ENCODE measurements at places on chromosomes 2 and 18.

DNA sequence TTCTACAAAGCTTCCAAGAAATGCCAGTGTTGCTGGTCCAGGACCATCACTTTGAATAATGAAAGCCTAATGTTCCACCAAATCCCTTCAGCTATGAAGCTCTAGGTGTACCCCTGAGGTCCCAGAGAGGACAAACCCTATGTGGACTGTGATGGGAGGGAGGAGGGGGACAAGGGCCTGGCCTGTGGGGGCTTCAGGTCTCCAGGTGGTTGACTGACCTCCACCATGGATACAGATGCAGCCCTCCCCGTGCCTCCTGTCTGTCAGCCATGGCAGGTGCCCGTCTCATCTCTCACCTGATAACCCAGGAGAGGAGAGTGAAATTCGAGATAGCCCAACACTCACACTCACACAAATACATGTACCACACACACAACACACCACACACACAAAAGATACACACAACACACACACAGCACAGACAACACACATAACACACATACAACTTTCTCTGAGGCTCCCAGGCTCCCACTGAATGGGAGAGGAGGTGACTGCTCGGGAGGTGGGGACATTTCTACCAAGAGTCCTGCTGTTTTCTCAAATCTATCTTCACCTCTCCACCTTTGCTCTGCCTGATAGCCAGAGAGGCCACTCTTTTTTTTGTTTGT is 12.8 kb upstream of the RHOB start:
- no peak for DNase-seq
- H3K27me3 ChIP-seq, result no peaks in the 10 kb centered on the region
- H3K4me1 ChIP-seq, result no peaks in the 10 kb centered on the region
- no peak overlapping the region for H3K4me3 ChIP-seq

GRCh38 chr2:17858064-17858463 is 20.4 kb upstream of the KCNS3 start:
- no peaks in the 10 kb centered on the region for H3K4me1 ChIP-seq
- peaks cover 2% of the 10 kb centered on the region for H3K27me3 ChIP-seq
- DNase-seq, result no peak
- H3K4me3 ChIP-seq, result no peak overlapping the region

DNA sequence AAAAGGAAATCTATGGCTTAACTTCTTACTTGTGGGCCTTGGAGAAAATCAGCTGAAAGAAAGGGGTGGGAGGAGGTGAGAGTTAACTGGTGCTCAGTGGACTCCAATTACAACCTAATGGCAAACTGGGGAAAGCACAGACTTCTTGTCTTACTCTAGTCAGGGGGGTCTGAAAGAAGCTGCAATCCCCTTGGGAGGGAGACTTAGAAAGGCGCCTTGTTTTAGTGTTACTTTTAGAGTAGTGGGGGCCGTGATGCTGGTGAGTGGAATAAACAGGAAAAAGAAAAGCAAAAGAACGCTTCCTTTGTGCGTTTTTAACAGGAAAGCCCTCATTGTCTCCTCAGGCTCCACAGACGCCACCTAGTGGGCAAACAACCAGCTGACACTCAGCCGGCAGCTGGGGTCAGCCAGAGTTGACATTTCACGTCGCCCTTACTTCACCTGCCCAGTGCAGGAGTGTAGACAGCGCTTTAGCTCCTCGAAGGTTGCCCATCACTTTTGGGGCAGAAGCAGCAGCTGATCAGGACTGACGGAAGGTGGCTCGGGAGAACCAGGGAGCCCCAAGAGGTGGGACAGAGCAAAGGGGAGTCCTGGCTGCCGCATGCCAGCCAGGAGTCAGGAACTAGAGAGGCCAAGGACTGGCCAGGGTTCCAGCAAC is 55.9 kb upstream of the GORASP2 start:
- DNase-seq, result peak; percentile 52
- no peaks in the 10 kb centered on the region for H3K36me3 ChIP-seq
- H3K4me3 ChIP-seq, result peak overlapping the region; percentile 31
- H3K27me3 ChIP-seq, result no peaks in the 10 kb centered on the region

DNA sequence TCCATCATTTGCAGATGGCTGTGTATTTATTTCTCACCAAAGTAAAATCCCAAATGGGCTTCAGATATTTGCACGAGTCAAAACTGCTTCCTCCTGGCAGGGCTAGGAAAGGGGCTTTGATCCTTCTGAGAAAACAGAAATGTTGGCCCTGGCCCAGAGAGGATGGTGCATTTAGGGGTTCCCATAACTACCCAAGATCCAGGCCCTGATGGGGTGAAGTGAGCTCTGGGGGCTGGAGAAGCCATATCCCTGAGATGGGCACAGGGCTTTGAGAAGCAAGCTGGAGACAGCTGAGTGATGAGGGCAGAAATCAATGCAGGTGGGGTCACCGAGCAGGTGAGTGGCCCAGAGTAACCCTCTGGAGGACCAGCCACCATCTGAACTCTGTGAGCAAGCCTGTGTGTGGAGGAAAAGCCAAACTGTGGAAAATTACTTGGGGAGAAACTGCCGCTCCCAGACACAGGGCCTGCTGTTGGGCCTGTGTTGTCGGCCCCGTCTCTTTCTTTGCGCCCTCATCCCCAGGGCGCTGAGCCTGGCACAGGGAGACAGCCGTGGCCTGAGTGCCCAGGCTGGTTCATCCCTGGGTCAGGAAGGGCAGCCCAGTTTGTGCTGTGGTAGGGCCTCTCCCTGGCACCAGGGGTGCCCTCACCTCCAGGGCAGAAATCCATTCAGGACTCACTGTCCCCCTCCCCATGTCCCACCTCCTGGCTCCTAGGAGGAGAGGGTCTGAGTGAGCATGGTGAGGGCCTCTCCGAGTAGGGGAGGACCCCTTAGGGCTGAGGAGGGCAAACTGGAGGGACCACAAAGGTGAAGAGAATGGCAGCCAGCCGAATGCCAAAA is 167.8 kb upstream of the HAAO start:
- peak overlapping the region; percentile 87 for H3K27ac ChIP-seq
- no peak overlapping the region for H3K4me3 ChIP-seq
- H3K36me3 ChIP-seq, result no peaks in the 10 kb centered on the region
- peaks cover 80% of the 10 kb centered on the region for H3K4me1 ChIP-seq

GRCh38 chr2:12587729-12588522 is 128.8 kb upstream of the TRIB2 start:
- no peaks in the 10 kb centered on the region for H3K4me1 ChIP-seq
- no peaks in the 10 kb centered on the region for H3K27me3 ChIP-seq
- no peaks in the 10 kb centered on the region for H3K36me3 ChIP-seq
- DNase-seq, result no peak
- no peak overlapping the region for H3K27ac ChIP-seq
- no peak overlapping the region for H3K4me3 ChIP-seq

DNA sequence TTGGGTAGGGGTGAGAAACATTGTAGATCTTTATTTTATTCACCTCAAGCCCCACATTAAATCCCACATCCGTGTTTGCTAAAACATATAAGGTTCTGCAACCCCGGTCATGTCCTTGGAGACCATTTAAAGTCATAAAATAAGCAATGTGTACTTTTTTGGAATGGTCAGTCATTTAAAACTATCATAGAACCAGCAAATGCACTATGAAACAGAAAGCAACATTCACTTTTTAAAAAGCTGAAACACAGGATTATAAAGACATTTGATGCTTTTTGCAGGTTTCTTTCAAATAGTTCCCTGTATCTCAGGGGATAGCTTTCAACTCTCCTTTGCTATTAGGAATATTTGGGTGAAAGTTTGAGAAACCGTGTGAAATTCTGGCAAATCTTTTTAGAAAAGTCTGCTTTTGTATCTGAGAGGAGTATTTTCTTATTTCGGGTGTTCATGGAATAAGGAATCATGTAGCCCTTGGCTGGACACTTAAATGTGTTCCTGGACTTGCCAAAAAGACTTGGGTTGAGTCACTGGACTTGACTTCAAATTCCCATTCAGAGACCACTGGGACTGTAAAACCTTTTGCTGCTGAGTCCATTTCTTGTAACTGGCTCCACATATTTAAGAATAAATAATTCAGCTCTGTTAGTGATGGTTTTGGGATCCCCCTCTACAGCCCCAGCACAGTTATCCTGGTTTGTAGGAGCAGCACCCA is 5.9 kb upstream of the CETN1 start:
- H3K4me1 ChIP-seq, result peaks cover 4% of the 10 kb centered on the region
- no peaks in the 10 kb centered on the region for H3K36me3 ChIP-seq
- H3K4me3 ChIP-seq, result no peak overlapping the region
- H3K27ac ChIP-seq, result no peak overlapping the region
- peak; percentile 23 for DNase-seq

- H3K4me3 ChIP-seq, result peak overlapping the region; percentile 69
- H3K4me1 ChIP-seq, result peaks cover 34% of the 10 kb centered on the region
- peak overlapping the region; percentile 84 for H3K27ac ChIP-seq
- H3K36me3 ChIP-seq, result peaks cover 6% of the 10 kb centered on the region
- DNase-seq, result no peak
- H3K27me3 ChIP-seq, result no peaks in the 10 kb centered on the region
Observed at GRCh38 chr2:25043241-25043867, 1.5 kb downstream of the EFR3B start.

DNA sequence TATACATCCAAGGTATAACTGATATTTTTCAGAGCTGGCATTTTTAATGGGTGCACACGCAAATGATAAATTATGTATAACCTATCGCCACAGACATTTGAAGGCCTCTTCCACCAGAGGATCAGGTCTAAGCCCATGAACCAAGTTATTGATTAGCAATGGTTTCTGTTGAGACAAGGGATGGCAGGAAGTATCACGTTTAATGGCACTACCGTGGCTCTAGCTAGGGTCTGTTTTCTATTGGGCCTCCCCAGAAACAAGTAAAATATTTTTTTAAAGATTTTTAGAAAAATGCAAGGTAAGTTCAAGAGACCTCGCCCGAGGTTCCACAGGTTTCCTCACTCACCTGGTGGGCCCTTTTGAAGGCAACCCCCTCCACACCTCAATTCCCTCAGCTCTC is 667 bp downstream of the GFPT1 start:
- no peaks in the 10 kb centered on the region for H3K36me3 ChIP-seq
- H3K27me3 ChIP-seq, result no peaks in the 10 kb centered on the region
- no peak for DNase-seq

DNA sequence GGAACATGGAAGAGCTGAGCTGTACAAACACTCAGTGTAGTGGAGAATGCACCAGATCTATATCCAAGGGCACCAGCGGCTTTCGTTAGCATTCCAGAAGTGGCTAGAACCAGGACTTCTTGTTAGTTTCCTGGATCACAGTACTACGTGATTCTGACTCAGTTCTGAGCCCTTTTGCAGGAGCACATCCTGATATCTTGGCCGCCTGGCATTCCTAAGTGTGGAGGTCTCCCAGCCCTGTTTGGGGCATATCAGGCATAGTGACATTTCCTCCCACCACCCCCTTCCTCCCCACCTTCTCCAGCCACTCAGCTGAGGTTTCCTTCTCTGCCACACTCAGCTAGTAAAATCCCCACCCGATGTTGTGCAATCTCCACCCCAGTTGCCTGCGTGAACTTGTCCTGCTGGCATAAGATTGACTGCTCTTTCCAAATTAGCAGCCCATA is 63.4 kb downstream of the BMP10 start:
- no peaks in the 10 kb centered on the region for H3K27me3 ChIP-seq
- DNase-seq, result no peak
- no peaks in the 10 kb centered on the region for H3K4me1 ChIP-seq
- H3K4me3 ChIP-seq, result no peak overlapping the region
- no peak overlapping the region for H3K27ac ChIP-seq

- H3K36me3 ChIP-seq, result no peaks in the 10 kb centered on the region
- no peak for DNase-seq
- no peak overlapping the region for H3K4me3 ChIP-seq
- no peak overlapping the region for H3K27ac ChIP-seq
- peaks cover 21% of the 10 kb centered on the region for H3K4me1 ChIP-seq
- no peaks in the 10 kb centered on the region for H3K27me3 ChIP-seq
Observed at GRCh38 chr2:160223560-160223959, 23.5 kb upstream of the ITGB6 start.

GRCh38 chr2:207869784-207870778 is 100.4 kb upstream of the FZD5 start:
- no peaks in the 10 kb centered on the region for H3K36me3 ChIP-seq
- H3K4me1 ChIP-seq, result no peaks in the 10 kb centered on the region
- no peak for DNase-seq
- no peak overlapping the region for H3K4me3 ChIP-seq
- no peaks in the 10 kb centered on the region for H3K27me3 ChIP-seq

DNA sequence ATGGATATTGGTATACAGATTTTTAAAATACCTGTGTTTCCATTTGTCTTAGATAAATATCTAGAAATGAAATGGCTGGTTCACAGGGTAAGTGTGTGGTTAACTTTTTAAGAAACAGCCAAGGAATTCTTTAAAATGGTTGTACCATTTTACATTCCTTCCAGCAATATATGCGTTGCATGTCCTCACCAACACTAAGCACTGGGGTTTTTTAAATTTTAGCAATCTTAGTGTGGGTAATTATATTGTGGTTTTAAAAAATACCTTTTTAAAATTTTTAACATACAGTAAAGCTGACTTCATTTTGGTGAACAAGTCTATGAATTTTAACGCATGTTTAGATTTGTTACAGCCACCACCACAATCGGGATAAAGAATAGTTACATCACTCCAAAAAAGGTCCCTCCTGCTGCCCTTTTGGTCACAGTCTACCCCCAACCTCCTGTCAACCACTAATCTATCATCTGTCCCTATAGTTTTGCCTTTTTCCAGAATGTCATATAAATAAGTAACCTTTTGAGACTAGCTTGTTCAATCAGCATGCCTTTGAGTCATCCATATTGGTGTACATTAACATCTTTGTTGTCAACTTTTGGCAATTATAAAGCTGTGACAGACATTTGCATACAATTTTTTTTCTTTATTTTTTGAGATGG is 128.1 kb upstream of the MSTN start:
- H3K36me3 ChIP-seq, result no peaks in the 10 kb centered on the region
- H3K4me3 ChIP-seq, result no peak overlapping the region
- DNase-seq, result no peak

- H3K4me1 ChIP-seq, result peaks cover 2% of the 10 kb centered on the region
- no peaks in the 10 kb centered on the region for H3K27me3 ChIP-seq
- no peak for DNase-seq
- no peaks in the 10 kb centered on the region for H3K36me3 ChIP-seq
Observed at GRCh38 chr2:225008179-225008856, 34.0 kb downstream of the DOCK10 start.

GRCh38 chr2:115838539-115838938 is 1396.1 kb downstream of the DPP10 start:
- no peak overlapping the region for H3K4me3 ChIP-seq
- no peaks in the 10 kb centered on the region for H3K4me1 ChIP-seq
- H3K36me3 ChIP-seq, result no peaks in the 10 kb centered on the region
- H3K27ac ChIP-seq, result no peak overlapping the region

DNA sequence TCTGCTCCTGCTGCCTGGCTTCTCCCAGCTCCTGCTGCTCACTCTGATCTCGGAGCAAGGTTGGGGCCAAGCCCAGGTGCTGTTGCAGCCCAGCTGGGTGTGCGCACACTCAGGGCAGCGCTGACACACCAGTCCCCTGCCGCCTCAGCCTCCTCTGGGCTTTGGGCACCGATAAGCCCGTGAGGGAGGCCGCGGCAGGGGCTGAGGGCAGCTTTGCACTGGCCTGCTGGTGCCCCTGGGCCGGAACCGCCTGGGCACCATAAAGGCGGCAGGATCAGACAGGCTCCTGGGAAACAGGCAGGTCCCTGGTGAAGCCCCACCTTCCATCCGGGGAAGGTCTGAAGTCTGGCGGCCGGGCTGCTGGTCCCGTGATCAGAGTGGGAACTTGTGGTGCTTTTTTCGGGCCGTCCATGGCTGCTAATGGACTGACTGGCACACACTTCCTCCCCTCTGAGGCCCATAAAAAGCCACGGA is 14.1 kb upstream of the EML6 start:
- H3K27me3 ChIP-seq, result peaks cover 7% of the 10 kb centered on the region
- H3K4me1 ChIP-seq, result peaks cover 12% of the 10 kb centered on the region
- no peaks in the 10 kb centered on the region for H3K36me3 ChIP-seq

GRCh38 chr2:229107601-229108000 is 163.5 kb downstream of the PID1 start:
- no peak for DNase-seq
- no peak overlapping the region for H3K4me3 ChIP-seq
- no peak overlapping the region for H3K27ac ChIP-seq
- H3K27me3 ChIP-seq, result no peaks in the 10 kb centered on the region
